ENCODE measurements at places on chromosomes 5 and 9. TPM values are rescaled to one million over a fixed set of nuclear protein-coding genes. Genes with fewer than 3 reads are reported as not detected.

LCN1 gene
- total RNA-seq = not detected

PIP5K1B gene
- total RNA-seq = not detected

RGS7BP gene
- total RNA-seq = not detected

BNC2 gene
- total RNA-seq = 23.9 TPM
